Left kidney (tissue), 8 donors: ENCODE measurements at places on chromosomes 4 and X. TPM values are rescaled to one million over a fixed set of nuclear protein-coding genes. Genes with fewer than 3 reads are reported as not detected.

INTU gene
- polyA plus RNA-seq: 31.6 TPM

DNA sequence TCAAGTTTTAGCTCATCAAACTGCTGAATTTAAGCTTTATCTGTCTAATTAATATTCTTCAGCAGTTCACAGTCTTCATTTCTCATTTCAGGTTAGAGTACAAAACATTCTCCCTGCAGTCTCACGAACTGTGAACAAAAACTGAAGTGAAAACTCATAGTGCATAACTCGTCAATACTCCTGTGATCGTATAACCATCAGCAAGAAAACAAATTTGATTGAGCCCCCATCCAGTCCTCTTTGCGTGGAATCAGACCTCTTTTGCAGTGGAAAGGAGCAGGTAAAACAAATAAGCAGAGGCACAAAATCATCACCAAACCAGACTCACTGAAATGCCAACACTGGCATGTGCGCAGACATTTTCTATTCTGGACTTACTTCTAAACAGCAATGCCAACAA, 12.7 kb downstream of the ADAM29 start:
- DNase-seq: no peak

IL2 gene
- not detected for polyA plus RNA-seq

DNA sequence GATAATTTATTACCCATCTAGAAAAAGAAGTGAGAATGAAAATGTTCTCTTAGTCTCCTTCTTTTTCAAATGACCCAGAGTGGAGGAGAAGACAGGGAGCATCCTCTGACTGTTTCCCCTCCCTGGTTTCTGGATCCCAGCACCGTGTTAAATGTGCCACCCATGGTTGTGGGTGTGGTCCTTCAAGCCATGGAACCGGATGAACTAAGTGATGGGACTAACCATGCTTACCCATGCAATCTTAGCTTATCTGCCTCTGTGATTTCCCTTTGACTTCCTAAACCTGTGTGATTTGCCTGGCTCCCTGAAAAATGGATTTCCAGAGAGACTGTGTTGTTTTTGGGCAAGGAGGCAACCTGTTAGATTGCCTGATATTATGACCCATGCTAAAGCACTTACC, 437.1 kb downstream of the MAGEB5 start:
- DNase-seq: no peak

SYNPO2 gene
- 14.3 TPM for polyA plus RNA-seq

HNRNPH2 gene
- 145 TPM for polyA plus RNA-seq

GRCh38 chr4:153799694-153800074, 10.8 kb upstream of the SFRP2 start:
- DNase-seq: no peak

- DNase-seq: no peak
These were observed 482.9 kb upstream of the TEX13C start for GRCh38 chrX:124836786-124837185.

DNA sequence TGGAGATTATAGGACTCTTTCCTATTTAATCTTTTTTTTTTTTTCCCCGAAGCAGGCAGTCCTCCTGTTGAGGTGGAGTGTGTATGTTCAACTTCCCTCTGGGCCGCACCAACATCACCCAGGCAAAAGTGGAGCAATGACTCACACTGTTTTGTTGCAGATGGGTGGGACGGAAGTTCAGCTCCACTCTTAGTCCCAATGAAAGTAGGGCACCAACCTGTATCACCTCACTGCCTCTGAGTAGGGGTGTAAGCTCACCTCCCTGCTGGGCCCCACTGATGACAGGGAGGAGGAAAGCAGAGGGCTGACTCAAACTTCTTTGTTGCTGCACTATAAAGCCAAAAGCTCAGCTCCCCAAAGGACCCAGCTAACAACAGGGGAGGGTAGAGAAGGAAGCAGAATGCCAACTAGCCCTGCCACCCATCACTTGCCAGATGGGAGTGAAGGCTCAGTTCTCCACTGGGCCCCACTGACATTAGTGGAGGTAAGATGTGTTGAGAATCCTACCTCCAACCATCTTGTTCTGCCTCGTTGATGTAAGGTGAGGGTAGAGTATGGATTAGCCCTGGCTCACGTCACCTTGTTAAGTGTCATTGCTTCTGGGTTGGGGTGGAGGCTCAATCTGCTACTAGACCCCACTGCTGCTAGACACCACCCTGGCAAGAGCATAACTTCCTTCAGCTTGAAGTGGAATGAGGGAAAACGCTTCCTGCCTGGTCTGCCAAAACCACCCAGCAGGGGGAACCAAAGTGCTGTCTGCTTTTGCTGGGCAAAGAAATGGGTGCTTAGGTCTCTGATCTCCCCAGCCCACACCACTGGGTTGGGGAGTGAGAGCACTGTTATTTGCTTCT, 14.1 kb downstream of the RPS6KA3 start:
- DNase-seq: no peak

DNA sequence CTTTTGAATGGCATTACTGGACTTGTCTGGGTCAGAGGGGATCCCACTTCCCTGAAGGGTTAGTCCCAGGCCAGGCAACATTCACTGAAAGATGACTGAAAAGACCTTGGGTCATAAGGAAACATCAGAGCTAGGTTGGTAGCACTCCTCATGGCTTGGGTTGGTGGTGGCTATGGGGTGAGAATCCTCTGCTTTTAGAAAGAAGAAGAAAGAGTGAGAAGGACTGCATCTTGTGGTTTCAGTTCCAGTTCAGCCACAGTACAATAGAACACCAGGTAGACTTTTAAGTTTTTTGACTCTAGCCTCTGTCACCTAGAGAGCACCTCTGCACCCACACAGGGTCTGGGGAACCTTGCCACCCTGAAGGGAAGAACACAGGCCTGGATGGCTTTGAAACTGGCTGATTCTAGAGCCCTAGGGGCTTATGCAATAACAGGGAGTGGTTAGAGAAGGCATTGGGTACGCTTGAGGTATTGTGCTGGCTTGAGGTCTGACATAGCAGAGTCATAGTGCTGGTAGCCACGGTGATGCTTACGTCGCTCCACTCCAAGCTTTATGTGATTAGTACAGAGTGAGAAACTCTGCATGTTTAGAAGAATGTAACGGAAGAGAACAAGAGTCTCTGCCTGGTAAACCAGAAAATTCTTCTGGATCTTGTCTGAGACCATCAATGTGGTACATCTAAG, 36.5 kb downstream of the PRR32 start:
- DNase-seq: no peak

GRCh38 chrX:27924261-27924660, 57.0 kb downstream of the DCAF8L1 start:
- DNase-seq: no peak

DNA sequence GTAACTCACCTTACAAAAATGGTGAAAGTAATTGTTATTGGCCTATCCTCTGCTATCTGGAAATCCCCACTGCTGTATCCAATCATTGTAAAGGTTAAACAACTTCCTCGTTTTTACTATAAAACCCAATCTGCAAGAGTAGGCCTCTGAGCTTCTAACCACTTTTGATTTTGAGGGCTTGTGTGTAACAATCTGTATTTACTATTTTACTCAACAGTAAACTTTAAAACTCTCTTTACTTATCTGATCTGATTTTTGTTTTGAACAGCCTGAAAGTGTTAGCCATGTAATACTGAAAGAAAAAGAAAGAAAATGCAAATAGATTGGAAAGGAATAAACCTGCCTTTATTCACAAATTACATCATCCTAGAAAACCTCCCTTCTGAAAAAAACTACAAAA, 63.1 kb downstream of the SLC10A7 start:
- DNase-seq: no peak

DNA sequence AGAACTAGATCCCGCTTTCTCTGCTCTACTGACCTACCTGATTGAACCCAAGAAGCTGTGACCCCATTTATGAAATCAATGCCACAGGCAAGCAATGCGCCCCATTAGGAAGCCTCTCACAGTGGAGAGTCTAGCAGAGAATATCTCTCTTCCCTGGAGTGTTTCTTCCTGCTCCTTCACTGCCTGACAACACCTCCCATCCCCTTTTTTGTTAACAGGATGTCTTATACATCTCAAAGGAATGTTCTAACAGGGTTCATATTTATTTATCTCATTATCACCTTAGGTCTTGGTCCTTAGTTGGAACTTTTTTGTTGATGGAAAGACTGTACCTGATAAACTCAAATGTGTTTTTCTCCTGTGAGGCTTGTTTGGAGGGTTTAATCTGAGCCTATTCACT, 35.5 kb downstream of the SLIT2 start:
- DNase-seq: no peak

RAB40A gene
- 5.5 TPM for polyA plus RNA-seq

DNA sequence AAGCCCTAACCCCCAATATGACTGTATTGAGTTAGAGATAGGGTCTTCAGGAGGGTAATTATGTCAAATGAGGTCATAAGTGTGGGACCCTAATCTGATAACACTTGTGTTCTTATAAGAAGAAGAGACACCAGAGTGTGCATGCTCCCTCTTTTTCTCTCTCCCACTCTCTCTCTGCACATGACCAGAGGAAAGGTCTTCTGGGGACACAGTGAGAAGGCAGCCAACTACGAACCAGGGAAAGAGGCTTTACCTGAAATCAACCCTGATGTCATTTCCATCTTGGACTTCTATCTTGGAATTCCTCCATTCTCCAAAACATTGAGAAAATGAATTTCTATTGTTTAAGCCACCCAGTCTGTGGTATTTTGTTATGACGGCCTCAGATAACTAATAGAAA, 97.2 kb upstream of the MAD2L1 start:
- no peak for DNase-seq

- no peak for DNase-seq
These were observed 125.5 kb downstream of the C4orf51 start for GRCh38 chr4:145805490-145805889.

GRCh38 chr4:139749338-139749737, 83.7 kb downstream of the MGST2 start:
- DNase-seq: no peak

- no peak for DNase-seq
These were observed 21.9 kb downstream of the EDA2R start for GRCh38 chrX:66616944-66617343.

GPR34 gene
- polyA plus RNA-seq: 5.4 TPM

SLC38A5 gene
- polyA plus RNA-seq: 5.2 TPM

GRCh38 chr4:73103799-73104503, 34.4 kb upstream of the COX18 start:
- DNase-seq: no peak

GRCh38 chrX:129980540-129981199, 1.8 kb upstream of the BCORL1 start:
- DNase-seq: no peak

- DNase-seq: no peak
These were observed 99.1 kb downstream of the MAML3 start for GRCh38 chr4:140054861-140055260.

FDCSP gene
- 0.58 TPM for polyA plus RNA-seq

GRCh38 chr4:59729321-59729720, 1470.8 kb upstream of the ADGRL3 start:
- no peak for DNase-seq

GRCh38 chr4:123995936-123996335, 599.3 kb downstream of the SPRY1 start:
- no peak for DNase-seq

ADGRG4 gene
- not detected for polyA plus RNA-seq

FHDC1 gene
- polyA plus RNA-seq: 4.6 TPM

DNA sequence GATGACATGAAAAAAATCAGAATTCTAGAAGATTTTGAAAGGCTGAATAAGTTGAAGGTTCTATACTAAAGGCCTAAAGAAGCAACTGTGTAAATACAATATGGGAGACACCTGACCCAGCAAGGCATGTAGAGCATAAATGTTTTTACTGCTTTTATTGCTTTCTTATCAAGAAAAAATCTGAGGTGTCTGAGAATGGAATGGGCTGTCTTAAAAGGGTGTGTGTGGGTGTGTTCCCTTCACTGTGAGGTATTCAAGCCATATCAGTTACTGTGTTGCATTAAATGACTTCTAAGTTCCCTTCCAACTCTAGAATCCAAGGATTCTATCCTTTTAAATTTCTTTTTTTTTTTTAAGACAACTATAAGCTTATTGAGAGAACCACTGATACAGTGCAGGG, 15.7 kb downstream of the ATP8A1 start:
- no peak for DNase-seq

- DNase-seq: no peak
These were observed 3.5 kb upstream of the EDNRA start for GRCh38 chr4:147477439-147477838.

DNA sequence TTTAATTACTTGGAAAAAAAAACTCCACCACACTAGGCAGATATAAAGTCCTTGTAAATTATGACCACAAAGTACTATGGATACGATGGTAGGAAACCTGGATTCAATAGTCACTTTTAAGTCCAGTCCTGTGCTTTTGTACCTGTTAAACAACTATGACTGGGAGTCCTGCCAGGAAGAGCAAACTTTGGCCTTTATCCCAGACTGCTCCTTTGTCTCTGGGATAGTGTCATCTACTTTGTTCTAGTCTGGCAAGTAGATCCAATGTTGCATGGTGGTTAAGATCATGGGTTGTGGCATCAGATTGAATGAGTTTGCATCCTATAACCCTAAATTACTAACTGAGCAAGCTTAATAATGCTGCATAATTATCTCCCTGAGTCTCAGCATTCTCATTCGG, 175.3 kb upstream of the FGF13 start:
- no peak for DNase-seq

GRCh38 chrX:136879001-136879687, 1.4 kb downstream of the RBMX start:
- DNase-seq: no peak

DNA sequence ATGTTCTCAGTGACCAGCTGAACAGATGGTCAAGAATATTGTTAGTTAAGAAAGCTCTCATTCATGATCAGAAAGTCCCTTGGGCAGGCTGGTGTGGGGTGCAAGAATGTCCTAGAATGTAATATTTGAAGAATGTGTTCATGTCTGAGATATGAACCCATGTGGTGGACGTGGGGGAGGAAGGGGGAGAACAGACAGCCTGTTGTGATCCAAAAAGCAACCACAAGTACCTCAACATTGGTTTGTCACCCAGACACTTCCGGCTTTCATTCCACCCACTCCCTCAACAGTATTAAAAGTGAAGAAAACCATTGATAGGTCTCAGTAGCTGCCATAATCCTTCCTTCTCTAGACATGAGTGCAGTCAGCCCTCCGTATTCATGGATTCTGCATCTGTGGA, 82.2 kb downstream of the MAML3 start:
- DNase-seq: no peak

GLRB gene
- 16.5 TPM for polyA plus RNA-seq

DNA sequence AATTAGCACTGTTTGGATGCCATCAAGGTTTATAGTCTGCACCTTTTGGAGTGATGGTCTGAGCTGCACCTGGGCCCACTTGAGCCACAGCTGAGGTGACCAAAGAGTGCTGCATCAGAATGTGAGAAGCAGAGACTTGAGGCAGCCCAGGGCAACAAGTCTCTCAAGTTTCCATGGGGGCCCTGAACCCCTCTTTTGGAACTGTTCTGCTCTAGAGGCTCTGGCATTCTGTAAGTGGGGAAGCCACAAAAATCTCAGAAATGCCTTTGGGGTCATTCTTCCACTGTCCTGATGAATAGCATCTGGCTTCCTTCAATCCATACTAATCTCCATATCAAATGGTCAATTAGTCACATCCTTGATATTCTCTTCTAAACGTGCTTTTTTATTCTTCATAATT, 298.4 kb upstream of the MAOA start:
- DNase-seq: no peak

GABRG1 gene
- 0.18 TPM for polyA plus RNA-seq

GRCh38 chr4:26749867-26750266, 110.8 kb upstream of the STIM2 start:
- no peak for DNase-seq
